ENCODE measurements at places on chromosomes 6 and 20.
A peak's percentile ranks its signal among the peaks of the same experiment; 100 is the strongest.

DNA sequence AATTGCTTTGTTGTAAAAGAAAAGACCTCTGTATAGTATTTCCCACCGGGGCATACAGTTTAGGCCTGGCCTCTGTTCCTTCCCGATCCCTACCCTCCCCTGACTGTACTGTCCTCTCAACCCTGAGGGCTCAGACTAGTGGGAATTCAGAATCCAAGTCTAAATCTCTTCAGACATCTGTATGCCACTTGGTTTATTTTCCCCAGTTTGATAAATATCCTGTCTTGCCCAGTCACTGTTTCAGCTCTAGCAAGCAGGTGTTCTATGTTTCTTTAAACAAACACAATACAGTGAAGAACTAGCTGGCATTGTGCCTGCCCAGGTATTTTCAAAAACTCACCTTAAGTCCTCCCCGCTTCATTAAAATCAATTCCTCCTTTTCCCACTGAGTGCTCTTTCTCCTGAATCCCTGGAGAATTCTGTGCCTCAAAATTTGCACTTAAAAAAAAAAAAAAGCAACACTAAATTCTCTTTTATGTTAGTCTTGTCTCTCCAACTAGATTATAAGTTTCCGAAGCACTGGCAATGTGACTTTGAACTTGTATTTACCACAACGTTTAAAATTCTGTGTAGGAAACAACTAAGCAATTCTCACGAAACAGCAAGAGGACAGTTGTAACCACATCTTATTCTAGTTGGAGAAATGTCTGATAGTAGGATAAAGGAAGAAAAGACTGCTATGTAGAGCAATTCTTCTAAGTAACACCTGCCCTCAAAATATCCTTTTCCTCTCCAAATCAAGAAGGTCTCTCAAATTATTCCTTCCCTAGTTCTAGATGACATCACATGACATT lies 112.0 kb upstream of the CARMIL1 start:
- no peak for DNase-seq

DNA sequence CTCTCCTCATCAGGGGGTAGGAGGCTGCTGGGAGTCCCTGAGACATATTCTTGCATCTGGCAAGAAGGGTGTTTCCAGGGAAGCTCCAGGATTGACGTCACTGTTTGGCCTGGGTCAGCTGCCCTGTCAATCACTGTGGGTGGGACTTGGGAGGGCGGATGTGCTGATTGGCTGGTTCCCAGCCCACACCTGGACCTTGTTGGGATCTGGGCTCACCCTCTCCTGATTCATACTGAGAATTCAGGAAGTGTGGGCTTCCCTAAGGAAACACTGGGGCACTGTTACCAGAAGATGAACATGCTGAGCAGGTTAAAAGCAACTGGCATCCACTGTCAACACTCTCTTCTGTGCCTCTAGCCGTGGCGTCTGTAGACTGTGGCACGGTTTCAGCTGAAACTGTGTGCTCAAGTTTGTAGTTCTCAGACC lies 36.5 kb downstream of the CDH26 start:
- no peak for DNase-seq

GRCh38 chr20:3190681-3191111 lies 13.8 kb downstream of the DDRGK1 start:
- no peak for DNase-seq

- DNase-seq, result no peak
Observed at GRCh38 chr6:16227605-16228004, 10.8 kb upstream of the GMPR start.

DNA sequence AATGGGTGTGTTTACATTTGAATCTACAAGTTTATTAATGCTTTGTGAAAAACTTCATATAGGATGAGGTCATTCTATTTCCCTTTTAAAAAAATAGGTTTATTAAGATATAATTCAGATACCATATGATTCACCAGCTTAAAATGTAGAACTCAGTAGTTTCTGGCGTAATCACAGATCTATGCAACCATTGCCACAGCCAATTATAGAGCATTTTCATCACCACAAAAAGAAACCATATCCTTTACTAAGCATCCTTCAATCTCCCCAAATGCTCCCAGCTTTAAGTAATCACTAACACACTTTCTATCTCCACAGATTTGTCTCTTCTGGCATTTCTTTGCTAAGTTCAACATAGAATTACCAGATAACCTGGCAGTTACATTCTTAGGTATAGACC lies 137.2 kb downstream of the PTPRT start:
- DNase-seq, result no peak

GRCh38 chr6:30565772-30566171 lies 5.5 kb upstream of the ABCF1 start:
- DNase-seq, result no peak

DNA sequence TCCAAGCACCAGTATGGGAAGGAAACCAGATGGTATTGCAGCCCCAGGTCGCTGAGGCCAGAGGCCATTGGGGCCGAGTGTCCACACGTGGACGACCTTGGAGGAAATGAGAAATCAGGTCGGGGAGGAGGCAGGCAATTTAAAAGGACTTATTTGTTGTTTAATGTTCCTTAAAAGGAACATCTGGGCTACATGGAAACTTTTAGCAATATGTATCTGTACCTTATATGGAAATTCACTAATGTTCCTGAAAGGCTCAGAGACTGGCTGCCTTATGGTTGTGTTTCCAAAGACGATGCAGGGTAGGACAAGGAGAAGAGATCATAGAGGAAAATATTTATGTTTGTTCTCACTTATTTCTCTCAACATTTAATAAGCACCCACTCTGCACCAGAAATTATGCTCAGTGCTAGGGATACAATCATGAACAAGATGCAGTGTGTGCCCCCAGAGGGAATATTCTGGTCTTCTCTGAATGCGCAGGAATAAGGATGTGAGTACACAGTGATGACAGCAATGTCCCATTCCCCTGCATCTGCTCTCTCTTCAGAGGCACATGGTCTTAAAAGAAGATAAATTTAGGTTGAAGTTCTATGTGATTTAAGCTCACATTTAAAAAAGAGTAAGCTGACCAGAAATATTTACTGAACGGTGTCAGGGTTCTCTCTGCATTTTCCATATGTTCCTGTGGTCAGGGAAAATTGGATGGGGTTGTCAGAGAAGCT lies 3.4 kb downstream of the BNIP5 start:
- DNase-seq, result no peak

GRCh38 chr6:142820338-142821051 lies 124.5 kb downstream of the HIVEP2 start:
- DNase-seq, result no peak

GRCh38 chr6:167996424-167997199 lies 859 bp upstream of the KIF25 start:
- DNase-seq, result no peak

DNA sequence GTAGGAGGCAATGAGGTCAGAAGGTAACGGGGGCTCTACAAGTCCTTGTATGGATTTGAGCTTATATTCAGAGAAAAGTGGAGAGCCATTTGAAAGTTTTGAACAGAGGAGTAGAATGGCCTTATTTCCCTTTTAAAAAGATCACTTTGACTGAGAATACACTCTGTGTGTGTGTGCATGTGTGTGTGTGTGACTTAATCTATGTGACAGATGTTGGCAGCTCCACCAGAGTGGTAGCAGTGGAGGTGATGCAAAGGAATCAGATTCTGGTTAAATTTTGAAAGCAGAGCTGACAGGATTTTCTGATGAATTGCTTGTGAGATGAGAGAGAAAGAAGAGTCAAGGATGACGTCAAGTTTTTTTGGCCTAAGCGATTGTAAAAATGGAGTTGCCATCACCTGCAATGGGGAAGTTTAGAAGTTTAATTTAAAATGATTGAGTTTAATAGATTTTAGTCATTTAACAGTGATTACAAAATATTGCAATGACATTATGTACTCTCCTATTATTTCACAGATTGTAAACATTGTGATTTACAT lies 172.2 kb upstream of the HEY2 start:
- no peak for DNase-seq

- no peak for DNase-seq
Observed at GRCh38 chr6:8674126-8674525, 238.8 kb upstream of the SLC35B3 start.

DNA sequence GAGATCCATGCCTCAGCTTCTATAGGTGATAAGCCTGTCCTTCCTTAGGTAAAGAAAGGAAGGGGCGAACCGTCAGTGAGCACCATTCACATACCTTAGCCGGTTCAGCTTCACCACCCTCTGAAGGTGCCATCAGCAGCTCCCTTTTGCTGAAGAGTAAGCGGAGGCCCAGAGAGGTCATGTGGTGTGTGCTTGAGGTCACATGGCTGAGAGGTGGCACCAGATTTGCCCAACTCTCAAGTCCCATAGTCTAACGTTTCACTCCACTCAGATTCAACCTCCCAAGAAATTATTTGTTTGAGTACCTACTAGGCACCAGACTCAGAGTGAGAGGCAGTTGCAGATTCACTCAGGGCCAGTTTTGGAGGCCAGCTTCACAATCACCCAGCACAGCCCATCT lies 18.5 kb upstream of the RSPO4 start:
- DNase-seq, result no peak

DNA sequence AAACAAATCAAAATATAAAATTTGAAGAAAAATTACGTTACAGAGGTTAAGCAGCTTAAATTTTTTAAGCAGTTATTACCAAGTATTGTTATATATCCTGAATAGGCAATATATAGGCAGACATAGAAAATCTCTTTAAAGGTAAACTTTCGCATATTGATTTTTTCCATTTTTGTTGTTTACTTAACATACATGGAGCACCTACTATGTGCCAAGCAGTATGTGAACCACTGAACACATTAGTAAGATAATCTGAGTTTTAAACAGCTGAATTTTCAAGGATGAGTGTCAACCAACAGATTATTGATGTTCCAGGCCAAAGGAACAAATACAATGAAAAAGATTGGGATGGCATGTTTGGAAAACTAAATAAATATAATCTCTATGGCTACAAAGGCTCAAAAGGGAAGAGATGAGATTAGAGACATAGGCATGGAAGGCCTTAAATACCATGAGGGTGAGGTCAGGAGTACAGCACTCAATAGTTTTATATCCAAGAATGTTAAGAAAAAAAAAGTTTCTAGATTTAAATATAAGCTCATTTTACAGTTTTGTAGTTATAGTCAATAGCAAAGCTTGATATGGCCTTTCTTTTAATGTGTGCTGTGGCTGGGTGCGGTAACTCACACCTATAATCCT lies 277.5 kb downstream of the PTPRK start:
- DNase-seq, result peak; percentile 60

- no peak for DNase-seq
Observed at GRCh38 chr6:35435074-35435837, 16.9 kb upstream of the FANCE start.

DNA sequence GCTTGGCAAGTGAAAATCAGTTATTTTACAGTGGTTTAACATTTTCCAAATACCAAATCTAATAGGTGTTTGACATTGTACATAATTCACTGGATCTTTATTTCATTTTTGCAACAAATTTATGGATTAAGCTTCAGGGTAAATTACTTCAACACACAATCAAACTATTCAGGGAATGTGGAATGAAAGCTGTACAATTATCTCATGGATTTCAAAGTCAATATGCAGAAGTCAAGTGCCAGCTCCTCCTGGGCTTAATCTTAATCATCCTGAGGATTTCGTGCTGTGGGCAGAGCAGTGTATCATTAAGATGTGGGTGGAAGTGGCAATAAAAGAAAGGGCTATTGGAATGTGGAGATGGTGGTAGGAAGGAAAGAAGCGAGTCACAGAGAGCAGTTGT lies 548.8 kb downstream of the COL12A1 start:
- no peak for DNase-seq

- no peak for DNase-seq
Observed at GRCh38 chr6:45375449-45375848, 2.3 kb downstream of the SUPT3H start.

GRCh38 chr20:1212607-1213396 lies 9.5 kb downstream of the C20orf202 start:
- peak; percentile 79 for DNase-seq

GRCh38 chr6:71446470-71446869 lies 157.9 kb downstream of the OGFRL1 start:
- no peak for DNase-seq

DNA sequence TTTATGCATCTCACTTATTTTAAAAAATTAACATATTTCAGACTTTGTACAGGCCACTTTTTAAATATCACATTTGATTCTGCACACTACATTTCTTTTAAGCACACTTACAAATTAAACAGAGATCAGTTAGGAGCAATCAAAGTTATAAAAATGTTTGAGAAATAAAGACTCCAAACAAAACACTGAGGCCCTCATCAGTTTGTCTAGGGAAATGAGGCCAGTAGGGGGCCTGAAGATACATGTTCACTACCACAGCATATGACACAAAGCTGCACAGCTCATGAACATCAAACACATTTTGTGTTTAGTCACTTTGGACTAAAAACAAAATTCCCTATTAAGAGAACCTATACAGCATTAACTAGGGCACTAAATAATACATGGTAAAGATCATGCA lies 180.5 kb downstream of the PDE7B start:
- peak; percentile 76 for DNase-seq

DNA sequence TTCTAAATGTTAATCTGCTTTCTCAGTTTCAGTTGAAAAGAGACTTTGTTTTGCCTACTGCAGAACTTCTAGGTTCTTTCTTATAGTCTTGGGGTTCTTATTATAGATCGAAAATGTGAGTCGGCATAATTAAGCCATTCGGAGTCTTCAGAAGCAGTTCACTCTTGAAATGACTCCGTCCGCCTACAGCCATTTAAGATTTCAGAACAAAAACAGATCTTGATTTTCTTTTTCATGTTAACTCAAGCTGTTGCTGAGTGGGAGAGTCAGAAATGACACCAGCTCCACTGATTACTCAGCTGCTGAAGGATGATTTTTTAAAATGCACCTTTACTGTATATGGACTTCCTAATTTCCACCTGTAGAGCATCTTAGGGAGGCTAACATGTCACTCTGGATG lies 15.9 kb downstream of the PRDM1 start:
- no peak for DNase-seq

DNA sequence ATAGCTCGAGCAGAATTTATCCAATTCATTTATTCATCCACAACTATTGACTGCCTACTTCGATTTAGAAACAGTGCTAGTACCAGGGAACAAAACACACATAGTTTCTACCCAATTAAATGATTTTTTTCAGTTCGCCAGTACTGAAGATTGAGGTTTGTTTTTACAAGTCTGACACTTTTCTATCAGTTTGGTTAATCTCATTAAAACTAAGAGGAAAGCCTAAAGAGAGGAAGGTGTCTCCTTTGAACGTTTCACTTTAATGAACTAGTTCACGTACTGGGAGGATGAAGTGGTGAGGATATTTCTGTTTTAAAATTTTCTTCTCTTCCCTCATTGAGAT lies 570 bp upstream of the ANKS1A start:
- DNase-seq, result no peak

GRCh38 chr20:45445805-45446562 lies 23.6 kb upstream of the WFDC2 start:
- peak; percentile 21 for DNase-seq
